ENCODE measurements at places on chromosomes 5 and 9.

DNA sequence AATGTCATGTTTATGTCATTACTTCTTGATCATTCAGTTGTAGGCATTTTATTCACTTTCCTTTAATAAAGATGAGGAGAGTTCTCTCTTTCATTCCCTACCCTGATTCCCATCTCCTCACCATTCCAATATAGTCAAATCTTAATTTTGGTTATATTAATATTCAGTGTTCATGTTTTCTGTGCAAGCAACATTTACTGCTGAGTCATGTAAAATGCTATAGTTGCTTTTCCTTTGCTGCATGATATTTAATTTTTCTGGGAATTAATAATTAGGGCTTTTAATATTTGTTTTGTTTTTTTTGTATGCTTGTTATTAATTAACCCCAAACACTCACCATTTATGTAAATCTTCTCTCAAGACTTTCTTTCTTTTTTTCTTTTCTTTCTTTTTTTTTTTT is 18.5 kb downstream of the POU4F3 start:
- no peak for DNase-seq

DNA sequence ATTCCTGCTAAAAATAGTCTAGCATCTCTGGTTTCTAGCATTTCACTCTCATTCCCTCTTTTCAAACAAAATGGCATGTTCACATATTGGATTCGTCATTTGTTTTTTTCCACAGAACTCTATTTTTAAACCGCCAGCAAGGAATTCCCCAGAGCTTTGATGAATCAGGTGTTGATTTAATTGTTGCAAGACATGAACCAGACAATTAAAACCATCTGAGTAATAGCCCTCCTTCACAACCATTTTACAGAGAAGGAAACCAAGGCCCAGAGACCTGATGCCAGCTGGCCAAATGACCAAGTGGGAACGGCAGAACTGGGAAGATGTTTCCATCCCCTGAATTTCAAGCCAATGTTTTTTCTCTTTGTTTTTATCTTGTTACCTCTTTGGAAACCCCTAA is 167.0 kb downstream of the CAAP1 start:
- DNase-seq = no peak

DNA sequence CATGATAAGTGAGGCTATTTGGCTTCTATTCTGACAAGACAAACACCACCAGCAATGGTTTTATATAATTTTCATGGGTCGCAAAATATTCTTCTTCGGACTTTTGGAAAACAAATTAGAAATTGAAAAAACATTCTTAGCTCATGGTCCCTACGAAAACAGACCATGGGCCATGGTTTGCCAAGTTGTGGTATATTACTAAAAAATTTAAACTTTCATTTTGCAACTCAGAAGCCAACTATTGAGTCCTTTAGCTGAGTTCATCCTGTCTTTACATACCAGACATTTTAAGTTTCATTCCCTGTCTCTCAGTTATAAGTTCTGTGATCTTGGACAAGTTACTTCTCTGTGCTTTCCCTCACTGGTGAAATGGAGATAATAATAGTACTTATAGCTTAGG is 198.1 kb downstream of the CSNK1G3 start:
- no peak for DNase-seq

GRCh38 chr9:21677834-21678233 is 124.6 kb upstream of the MTAP start:
- DNase-seq = no peak

DNA sequence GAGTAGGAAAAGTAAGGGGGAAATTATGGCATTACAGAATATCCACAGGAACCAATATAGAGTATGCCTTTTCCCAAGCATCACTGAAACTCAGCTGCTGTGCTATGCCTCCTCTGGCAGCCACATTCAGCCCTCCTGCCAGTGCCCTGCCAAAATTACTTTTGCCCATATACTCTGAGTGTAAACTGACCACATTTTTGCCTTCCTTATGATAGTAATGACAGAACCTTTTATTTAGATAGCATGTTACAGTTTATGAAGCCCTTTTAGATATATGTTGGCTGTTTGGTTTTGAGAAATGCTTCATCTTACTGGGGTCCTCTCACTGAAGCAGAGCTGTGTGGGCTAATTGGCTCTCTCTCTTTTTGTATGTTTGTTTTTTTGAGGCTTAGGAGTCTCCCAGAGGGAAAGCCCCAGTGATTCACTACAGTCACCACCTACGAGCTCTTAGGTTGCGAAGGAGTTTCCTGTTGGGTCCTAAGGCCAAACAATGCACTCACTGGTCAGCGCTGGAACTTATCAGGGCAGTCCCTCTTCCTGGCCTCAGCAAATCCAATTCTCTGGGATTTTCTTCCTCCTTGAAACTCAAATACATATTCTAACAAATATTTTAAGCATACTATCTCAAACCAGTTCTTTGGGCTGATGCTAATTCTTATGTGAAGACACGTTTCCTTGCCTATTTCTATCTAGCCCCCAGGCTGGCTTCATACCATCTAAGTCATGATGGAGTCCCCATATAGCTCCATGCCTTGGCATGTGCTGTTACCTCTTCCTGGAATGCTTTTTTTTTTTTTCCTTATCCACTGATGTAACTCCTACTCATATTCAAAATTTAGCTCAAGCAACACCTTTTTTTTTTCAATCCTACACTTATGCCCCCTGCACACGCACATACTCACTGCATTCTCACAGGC is 3.7 kb downstream of the PHF24 start:
- DNase-seq = peak; percentile 7

DNA sequence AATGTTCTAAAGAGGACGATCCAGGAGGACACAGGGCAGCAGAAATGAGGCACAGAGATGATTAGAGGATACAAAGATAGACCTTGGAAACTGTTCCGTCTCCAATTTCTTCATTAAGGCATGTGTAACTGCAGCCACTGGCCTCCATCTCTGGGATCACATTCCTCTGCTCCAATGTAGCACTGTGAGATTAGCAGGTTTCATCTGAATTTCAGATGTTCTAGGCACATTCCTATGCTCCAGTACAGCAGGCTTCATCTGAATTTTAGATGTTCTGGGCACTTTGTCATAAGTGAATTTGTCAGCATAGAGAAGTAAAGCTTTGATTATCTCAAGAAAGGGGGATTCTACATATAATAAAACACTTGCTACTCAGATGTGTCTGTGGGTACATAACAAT is 671.4 kb downstream of the MTRR start:
- DNase-seq = no peak

DNA sequence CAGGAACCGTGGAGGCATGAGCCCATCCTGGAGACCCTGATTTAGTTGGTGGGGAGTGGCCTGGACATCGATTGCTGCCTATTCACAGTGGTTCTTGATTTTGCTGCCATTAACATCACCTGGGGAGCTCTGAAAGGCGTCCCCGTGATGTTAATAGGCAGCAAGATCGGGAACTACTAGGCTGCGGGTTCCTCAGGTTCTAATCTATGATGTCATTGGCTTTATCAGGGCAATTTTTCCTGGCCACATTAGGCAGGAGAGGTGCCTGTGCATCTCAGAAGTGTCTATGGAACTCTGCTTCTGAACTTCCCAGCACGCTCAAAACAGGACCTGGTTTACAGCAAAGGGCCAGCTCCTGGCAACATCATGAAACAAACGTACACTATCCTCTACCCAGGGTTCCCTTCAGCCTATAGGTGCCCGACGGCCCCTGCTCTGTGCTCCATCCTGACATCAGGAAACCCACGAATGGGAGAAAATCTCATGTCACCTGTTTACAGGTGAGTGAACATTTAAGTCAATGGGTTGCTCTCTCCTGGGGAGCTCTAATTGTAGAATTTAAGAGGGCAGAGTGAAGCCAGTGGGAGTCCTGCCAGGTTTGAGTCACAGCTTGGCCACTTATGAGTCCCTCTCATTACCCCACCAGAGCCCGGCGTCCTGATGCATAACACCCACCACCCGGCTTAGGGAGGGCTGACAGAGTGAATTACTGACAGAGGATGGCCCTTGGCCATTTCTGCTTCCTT is 49.4 kb downstream of the ROPN1L start:
- no peak for DNase-seq

GRCh38 chr9:94907264-94907936 is 180.9 kb downstream of the AOPEP start:
- no peak for DNase-seq

Measured in HFF-Myc (cell line).